Natural killer cell (primary cell): ENCODE measurements at places on chromosomes 12 and 14.

DNA sequence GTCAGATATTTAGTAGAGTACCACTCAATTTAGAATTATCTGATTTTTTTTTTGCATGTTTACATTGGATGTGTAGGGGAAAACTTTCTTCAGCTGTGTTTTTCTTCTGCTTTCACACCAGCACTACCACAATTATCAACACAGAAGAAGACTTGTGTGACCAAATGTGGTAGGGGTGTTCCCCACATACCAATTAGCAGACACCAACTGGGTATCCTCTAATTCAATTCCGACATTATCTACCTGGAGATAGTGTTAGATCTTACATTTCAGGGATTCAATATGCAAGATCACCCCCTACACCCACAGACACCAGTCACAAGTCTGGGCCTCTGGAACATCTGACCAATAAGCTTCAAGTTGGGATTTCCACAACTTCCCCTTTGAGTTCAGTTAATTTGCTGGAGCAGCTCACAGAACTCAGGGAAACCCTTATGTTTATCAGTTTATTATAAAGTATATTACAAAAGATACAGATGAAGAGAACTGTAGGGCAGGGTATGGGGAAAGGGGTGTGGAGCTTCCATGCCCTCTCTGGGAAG lies 4.1 kb upstream of the KLRG1 start:
- DNase-seq, result no peak

- no peak for DNase-seq
Observed at GRCh38 chr14:65286443-65286842, 126.1 kb upstream of the FUT8 start.

DNA sequence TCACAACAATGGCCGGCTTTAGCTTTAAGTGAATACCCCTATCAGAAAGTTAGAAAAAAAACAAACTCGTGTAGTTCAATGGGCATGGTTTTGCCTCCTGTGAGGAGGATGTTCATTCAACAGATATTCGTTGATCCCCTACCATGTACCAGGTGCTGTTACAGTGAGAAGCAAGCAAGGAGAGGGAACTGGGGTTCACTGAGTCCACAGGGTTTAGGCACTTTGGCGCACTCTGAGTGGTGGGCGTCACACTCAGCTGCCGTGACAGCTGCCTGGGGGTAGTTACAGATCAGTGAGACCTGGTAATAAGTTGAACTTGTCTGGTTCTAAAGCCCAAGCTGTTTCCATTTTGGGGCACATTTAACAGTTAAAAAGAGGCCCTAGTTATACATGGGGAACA lies 74.2 kb downstream of the PAPOLA start:
- no peak for DNase-seq

DNA sequence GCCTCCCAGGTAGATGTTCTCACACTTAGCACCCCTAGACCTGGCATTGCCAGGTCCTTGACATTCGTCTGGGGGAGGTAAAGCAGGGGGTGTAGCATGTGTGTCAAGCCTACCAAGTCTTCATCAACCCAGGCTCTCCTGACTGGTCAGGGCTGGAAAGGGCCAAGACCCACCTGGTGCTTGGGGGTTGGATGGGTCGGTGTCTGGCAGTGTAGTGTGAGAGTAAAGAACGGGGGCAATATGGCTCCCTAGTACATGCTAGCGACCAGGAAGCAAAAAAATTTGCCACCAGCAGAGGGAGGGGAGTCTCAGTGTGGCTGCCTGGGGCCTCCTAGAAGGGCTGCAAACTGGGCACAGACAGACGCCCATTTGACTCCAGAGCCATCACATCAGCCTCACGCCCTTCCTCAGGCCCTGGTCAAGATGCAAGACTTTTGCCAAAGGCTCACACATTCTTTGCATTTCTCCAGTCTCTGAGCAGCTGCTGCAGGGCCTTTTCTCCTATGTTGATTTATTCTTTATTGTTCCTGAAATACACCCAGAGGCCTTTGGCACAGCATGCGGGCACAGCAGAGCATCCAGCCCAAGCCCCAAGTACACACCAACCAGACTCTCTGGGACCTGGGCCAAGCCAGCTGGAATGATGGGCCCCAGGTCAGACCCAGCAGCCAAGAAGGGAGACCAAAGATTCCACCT lies 38.3 kb upstream of the PNMA1 start:
- DNase-seq, result no peak

- DNase-seq, result no peak
Observed at GRCh38 chr14:73795974-73796373, 55.7 kb upstream of the PTGR2 start.

DNA sequence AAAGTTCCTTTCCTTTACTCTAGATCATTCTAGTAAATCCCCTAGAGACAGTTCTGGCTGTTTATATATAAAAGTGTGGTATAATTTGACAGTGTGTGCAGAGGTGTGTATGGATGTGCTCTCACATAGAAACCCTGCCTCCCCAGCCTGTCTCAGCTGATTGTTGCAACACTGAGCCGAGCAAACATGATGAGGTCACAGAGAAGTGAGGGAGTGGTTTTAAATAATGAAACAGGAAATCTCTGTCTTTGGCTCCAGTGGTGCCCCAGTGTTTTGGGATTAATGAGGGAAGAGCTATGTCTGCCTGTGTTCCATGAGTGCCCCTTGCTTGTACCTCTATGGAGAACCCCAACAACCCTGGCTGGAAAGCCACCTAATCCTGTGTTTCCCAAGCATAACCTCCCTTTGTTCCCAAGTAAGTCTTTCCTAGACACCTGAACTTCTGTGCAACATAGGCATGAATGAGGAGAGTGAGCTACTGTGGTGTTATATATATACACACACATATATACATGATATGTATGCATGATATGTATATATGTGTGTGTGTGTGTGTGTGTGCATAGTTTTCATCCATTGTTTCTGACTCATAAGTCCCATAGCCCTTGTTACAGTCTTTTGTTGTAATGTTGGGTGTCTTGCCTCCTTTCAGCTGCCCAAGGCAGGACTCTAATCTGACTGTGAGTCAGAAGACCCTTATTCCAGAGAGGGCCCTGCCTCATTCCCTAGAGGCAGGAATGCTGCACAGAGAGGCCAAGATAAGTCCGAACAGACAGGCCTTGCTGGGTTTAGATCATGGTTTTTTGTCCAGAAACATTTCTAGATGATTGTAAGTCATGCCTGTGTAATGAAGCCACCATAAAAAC lies 18.0 kb downstream of the TRAF3 start:
- no peak for DNase-seq

- DNase-seq, result no peak
Observed at GRCh38 chr14:61553730-61554641, 141.3 kb upstream of the HIF1A start.

- no peak for DNase-seq
Observed at GRCh38 chr12:111033281-111034082, 113.1 kb upstream of the MYL2 start.

DNA sequence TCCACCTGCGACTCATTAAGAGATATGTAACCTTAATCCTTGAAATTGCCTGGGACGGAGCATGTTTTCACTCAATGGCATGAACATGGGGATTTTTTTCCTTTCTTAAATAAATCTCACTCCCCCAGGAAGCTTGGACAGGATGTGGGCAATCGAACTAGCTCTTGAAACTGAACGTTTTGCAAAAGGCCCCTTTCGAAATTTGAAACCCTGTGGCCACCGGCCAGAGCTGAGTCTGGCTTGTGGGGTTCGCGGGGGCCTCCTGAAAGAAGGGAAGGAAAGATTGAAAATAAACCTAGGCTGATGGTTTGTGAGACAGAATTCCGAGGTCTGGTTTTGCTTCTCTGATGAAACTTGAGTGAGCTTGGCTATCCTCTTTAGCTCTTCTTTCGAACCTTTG lies 101.4 kb upstream of the RTL1 start:
- no peak for DNase-seq

DNA sequence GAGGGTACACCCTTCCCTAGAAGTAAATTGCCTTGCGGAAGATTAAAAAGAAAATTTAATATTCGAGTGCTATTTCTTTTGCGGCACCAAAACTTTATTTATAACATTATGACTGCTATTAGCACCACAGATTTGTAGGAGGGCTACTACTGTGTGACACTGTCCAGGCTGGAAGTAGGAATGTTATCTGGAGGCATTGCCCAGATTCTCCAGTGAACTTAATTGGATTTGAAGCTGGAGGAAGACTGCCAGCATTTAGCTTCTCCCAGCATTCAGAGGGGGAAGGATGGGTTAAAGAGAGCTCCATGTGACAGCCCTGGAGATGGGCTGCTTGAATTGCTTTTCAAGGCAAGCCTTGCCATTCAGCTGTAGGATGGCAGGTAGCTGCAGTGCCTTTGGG lies 107.0 kb upstream of the RBM19 start:
- DNase-seq, result no peak

- DNase-seq, result no peak
Observed at GRCh38 chr12:20429852-20430251, 61.5 kb downstream of the PDE3A start.

GRCh38 chr14:50947446-50947845 lies 3.2 kb upstream of the PYGL start:
- DNase-seq, result no peak

DNA sequence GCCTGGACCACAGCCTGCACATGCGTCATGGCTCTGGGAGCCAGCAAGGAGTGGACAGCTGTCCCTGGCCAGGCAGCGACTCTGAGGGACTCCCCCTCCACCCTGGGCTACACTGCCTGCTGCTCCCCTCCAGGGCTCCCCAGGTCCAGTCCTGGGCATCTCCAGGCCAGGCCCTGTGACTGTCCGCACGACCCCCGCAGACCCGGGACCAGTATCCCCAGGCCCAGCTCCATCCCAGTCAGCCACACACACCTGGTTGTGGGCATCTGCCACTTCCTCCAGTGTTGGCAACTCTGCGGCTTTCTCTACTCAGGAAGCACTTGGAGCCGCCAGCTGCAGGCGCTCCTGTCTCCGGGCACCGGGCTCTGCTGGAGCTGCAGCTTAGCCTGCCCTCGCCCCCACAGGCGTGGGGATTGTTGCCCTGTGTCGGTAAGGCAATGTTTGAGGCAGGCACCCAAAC lies 2.4 kb downstream of the ULK1 start:
- peak; percentile 14 for DNase-seq

GRCh38 chr12:72041811-72042210 lies 103.2 kb downstream of the TPH2 start:
- no peak for DNase-seq

GRCh38 chr12:124126950-124127655 lies 154.1 kb downstream of the ZNF664 start:
- DNase-seq, result no peak

DNA sequence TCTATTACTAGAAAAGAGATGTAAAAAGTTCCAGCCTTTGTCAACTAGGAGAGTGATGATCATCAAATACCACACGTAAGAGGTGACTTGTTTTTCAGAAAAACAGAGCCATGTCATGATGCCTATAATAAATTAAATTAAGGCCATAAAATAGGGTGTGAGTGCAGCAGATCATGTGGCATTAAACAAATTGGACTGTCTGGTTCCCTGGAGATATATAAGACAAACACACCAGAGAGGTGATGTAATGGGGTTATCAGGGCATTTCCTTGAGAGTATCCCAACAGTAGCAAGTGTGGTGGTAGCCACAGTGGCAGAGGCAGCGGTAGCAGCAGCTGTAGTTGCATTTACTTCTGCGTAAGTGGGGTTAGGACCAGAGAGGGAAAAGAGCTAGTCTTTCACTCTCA lies 14.6 kb upstream of the GALNT6 start:
- DNase-seq, result no peak

GRCh38 chr14:56173365-56173922 lies 55.2 kb downstream of the PELI2 start:
- DNase-seq, result peak; percentile 15

DNA sequence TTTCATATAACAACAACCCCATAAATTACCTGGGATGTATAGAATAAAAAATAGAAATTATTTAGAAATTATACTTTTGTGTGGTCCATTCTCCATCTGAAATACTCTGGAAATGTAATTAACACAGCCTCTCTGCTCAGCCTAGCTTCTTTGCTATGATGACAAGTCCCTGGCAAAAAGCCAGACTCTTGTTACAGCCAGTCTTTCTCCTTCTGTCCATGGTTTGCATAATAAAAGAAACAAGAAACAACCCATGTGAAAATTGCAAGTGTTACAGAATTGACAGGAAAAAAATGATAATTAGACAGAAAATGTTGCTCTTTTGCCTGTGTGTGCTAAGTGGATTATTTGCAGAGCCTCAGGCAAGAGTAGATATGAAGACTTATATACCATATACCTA lies 61.3 kb downstream of the C12orf50 start:
- DNase-seq, result no peak
